ENCODE measurements at places on chromosomes 7 and 10.

DNA sequence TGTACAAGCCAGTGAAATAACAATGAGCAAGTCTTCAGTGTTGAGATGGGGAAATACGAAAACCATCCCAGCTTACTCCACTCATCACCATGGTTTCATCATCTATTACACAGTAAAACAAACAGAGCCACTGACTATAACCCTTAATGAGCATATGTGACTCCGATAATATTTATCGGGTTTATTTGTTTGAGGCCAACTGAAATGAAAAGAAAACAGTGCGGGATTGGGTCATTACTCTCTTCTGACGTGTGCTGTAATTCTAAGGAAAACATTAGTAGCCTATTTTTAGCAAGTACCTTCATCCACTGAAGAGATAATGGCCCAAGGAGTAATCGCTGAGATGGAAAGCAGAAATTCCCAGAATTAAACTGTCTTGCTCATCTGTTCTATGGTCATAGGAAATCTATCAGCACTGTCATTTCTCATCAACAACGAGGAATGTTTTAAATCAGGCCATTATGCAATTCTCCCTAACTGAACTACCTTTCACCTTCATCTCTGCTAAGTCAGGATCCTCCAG, 716.5 kb downstream of the INHBA start:
- DNase-seq = no peak

DNA sequence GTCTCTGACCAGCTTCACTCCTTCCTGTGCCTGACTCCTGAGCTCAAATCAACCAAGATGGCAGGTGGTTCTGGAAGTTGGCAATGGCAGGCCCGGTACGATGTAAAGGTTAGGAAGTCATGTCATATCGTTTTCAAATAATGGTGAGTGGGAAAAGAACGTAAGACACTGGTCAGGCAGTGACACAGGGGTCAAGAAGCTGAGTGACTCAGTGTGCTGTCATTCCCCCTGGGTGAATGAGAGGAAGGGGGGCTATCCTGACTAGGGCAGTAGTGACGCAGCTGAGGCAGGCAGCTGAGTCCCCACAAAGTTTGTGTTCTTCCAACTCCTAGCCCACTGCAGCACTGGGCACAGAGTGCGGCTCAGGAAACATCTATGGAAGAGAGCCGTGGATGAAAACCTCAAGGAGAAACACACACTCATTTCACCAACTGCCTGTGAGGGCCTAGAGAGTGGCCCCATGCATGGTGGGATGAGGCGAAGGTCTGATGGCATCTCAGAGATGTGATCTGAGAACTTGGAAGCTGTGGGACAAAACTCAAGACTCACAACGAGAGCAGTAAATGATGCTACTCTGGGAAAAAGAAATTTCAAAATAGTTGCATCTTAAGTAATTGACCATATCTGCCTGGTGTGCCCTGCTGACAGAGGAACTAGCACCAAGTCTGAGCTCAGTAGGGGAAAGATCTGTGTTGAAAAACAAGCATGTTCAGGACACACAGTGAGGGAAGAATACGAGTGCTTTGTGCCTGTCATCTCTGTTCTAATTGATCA, 23.2 kb downstream of the CREB3L2 start:
- no peak for DNase-seq

- DNase-seq = no peak
These were observed 140.7 kb upstream of the LYZL2 start for GRCh38 chr10:30770229-30770628.

DNA sequence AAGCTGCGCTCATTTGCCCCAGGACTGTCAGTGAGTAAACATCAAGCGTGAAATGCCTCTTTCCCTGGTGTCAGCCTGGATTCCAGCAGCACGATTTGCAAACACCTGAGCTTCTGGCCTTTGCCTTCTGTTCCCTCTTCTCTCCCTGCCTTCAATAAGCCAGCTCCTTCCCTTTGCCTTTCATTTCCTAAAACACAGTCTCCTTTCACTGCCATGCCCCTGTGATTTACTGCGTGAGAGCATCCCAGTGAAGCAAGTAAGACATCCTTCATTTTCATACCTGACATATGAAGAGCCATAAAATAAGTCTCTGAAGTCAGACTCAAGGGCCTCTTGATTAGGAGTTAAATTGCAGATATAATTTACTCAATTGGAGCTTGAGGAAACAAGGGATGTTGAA, 681.8 kb downstream of the TYW1 start:
- no peak for DNase-seq

- DNase-seq = no peak
These were observed 17.4 kb downstream of the C7orf57 start for GRCh38 chr7:48052748-48053147.

DNA sequence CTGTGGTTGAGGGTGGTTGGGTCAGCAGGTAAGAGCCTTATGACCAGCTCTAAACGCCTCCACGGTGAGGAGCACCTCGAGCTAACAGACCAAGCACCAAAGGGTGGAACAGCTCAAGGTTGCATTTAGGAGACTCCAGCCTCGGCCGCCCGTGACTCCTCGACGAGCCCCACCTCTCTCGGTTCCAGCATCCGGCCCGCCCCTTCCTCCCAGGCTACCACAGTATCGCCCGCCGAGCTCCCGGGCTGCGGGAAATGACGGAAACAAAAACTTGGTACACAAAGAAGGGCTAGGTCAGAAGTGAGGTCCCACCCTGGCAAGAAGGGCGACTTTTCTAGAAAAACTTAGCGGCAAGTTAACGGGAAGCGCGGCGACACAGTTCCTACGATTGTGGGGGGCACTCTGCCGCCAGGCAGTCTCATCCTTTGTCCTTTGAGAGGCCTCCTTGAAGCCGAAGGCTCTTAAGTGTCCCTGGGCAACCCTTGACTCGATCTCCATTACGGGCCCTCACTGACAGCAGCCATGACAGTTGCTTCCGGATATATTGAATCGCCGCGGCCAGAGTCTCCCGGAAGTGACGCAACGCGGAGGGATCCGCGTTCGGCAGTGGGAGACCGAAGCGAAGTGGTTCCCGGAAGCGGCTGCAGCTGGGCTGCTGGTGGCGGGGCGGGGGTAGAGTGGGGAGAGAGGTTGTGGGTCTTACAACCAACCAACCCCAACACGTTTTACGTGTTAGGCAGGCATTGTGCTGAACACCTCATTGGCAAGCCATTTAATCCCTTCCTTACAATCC, 40.2 kb upstream of the ZNF518A start:
- peak; percentile 68 for DNase-seq
